ENCODE measurements at places on chromosomes 2 and 18.

DNA sequence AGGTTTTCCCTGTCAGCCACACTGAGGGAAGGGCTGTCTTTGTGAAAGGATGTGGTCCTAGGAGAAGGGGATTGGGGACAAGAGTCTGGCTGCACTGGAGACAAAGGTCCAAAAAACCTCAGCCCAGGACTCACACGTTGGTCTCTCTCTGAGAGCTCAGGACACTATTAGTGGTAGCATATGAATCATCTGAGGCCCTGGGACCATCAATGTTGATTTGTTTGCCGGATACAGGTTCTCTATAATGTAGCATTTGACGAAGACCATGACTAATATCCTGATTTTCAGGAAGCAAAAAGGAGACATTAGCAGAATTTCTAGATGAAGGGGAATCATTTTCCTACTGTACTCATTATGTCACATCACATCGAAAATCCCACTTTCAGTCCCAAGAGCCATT lies 22.2 kb upstream of the DNAH6 start:
- DNase-seq: no peak

DNA sequence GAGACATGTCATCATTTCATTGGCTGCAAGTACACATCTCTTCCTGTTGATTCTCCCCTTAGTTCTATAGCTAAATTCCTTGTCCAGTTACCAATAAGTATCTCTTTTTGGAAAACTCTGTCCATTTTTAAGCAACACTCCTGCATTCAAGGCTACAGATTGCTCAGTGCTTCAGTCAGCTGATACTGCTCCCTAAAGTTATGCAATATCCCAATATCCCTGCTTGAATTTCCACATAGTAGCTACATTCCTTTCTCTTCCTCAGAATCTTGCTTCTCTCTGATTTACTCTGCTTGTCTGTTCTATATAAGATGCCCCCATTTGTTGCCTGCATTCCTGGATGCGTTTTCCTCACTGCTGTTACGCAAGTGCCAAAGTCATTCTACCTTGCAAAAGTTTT lies 109.8 kb downstream of the PARD3B start:
- DNase-seq: no peak

DNA sequence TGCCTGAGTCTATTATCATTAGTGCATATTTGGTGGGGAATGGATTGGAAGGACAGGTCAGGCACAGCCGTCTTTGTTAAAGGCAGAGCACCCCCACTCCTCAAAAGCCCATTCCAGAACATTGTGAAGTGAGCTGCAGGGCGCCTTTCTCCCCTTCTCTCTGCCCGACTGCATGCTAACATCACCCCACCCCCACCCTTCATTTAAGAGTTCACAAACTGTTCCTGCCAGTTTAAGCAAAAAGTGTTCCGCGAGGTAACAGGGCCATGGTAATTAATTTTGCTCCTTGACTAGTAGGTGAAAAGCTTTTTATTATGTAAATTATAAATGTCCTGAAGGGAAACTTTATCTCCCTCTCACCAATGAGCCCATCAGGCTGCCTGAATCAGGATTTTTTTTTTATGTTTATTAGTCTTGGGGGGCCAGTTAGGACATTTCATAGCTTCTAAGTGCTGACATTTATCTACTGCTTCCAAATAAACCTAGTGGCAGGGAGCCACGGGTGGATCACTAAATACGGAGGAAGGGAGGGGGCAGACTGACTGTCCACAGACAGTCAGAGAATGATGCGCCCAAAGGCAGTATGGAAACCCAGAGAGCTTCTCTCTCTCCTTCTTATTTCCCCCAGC lies 99.4 kb downstream of the FTCDNL1 start:
- no peak for DNase-seq

DNA sequence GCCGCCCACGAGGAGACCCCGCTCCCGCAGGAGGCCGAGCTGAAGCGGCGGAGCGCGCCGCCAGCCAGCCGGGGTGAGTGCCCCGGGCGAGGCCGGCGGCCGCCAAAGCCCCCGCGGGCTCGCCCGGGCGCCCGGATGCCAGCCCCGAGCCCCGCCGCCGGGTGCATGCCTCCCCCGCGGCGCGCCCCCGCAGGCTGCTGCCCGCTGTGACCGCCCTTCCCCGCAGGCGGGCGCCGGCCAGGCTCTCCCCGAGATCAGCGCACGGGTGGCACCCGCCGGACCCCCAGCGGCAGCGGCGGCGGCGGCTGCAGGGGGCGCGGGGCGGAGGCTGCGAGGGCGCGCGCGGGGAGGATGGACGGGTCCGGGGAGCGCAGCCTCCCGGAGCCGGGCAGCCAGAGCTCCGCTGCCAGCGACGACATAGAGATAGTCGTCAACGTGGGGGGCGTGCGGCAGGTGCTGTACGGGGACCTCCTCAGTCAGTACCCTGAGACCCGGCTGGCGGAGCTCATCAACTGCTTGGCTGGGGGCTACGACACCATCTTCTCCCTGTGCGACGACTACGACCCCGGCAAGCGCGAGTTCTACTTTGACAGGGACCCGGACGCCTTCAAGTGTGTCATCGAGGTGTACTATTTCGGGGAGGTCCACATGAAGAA lies 470 bp downstream of the KCNF1 start:
- no peak for DNase-seq

DNA sequence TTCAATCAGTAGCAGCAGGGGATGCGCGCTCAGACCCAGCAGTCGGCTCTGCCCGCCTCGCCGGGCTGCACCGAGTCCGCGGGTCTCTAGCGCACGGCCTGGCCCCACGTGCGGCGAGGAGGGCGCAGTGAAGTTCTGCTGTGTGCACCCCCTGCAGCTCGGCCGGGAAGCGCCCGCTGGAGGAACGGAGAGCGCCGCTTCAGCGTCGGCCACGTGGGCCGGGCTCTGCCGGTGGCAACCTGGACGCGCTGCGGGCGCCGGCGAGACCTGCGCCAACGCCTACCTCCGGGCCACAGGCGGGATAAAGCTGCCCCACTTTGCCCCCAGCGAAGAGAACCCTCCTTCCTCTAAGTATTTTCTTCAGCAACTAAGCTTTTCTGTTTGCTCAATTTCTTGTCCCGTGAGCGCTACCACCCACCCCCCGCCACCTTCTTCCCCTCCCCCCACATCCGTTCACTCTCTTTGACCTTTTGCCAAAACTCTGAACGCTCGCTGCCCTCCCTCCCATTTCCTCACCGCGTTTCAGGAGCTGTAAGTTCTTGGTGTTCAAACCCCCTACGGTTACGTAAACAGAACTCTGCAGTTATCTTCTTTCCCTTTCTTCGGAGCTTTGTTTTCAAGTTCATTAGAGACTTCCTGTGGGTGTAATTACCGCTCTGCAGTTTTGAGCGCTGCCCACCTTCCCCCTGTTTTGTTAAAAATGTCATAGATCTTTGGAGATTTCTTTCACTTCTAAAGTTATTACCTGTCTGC lies 42.6 kb upstream of the EDAR start:
- peak; percentile 24 for DNase-seq

GRCh38 chr2:202610380-202610779 lies 24.4 kb upstream of the FAM117B start:
- DNase-seq: no peak

DNA sequence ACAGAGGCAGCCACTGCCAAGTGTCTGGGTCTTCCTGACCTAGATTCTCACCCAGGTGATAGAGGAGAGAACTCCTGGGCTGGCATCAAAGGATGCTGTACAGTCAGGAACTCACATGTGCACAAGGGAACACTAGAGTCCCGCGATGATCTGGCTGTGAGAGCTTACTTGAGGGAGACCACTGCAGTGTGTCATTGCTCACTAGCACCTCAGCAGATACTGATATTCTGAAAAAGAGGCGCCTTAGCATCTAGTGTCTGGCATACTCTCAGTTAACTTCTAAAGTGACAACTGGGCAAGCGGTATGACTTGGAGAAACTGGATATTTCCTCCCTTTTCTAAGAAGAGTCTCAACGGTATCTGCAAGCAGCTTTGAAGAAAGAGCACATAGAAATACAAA lies 189.9 kb downstream of the CMPK2 start:
- no peak for DNase-seq

GRCh38 chr2:74530239-74531187 lies 780 bp downstream of the HTRA2 start:
- DNase-seq: no peak

DNA sequence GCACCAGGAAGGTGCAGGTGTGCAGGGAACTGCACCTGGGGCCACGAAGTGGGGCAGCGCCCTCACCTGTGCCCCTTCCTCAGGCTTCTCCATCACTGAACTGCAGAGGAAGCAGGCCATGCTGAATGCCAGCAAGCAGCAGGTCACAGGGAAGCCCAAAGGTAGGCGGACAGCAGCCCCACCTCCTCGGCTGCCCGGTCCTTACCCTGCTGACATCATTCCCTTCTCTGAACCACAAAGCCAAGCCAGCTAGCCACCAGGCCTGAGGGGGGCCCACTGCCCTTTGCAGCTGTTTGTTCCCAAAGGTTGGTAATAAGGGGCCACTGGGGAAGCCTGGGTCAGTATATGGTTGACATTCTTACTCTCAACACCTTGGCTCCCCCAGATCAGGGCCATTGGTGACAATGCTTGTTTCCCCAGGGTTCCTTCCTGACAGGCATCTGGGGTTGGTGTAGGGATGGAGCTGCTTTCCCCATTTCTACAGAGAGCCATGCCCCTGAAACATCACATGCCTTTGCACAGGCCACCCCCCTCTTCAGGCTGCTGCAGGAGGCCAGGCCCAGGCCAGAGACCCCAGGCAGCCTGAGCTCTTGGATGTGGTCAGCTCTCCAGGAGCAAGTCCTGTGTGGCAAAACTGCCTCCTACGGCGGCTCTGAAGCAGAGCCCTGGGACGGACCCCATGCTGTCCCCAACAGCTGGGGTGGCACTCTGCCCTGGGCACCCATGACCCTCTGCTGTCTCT lies 47.8 kb downstream of the FAM168B start:
- DNase-seq: no peak

- DNase-seq: no peak
These were observed 179.0 kb downstream of the TWIST2 start for GRCh38 chr2:239026711-239027361.

DNA sequence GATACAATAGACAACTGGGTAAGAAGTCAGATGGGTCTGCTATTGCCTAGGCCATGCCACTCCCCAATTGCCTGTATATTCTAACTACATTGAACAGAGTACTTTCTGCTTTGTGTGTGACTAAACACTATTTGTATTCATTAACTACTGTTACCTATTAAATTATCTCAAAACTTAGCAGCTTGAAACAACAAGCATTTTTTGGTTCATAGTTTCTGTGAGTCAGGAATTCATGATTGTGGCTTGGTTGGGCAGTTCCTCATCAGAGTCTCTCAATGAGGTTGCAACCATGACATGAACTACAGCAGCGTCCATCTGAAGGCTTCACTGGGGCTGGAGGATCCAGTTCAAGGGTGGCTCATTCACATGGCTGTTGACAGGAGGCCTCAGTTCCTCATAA lies 205.7 kb downstream of the EN1 start:
- no peak for DNase-seq

DNA sequence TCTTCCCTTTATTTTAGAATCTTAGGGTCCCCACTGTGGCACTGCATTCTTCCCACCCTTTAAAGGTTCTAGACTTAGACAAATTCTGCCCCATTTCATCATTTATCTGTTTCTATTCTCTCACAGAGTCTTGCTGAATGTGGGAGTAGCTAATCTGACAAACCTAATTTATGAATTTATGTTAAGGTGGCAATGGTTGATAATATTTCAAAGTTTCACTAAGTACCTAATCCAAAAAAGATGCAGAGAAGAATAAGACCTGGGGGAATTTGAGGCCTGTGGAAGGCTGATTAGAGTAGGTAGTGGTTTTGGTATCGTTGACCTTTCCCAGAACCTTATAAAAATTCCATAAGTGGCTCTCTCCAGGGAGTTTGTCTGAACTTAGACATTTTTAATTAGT lies 18.0 kb downstream of the KCNE4 start:
- no peak for DNase-seq

DNA sequence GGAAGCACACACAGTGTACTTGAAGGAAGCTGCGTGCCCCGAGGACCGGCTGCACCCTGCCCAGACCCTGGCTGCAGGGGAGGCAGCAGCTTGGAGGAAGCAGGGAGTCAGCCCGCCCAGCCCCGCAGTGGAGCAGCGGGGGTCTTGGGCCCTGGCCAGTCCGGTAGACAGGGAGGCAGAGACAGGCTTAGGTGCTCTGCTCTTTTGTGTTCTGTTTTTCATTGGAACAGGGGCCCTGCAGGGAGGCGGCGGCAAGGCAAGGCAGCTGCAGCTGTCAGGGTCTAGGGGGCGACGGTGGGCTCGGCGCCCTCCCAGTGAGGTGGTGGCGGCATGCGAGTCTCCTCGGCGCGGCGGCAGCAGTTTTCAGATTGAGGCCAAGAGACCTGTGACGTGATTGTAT lies 53.3 kb upstream of the TFCP2L1 start:
- DNase-seq: no peak

- no peak for DNase-seq
These were observed 32.3 kb downstream of the PLB1 start for GRCh38 chr2:28528206-28528605.

DNA sequence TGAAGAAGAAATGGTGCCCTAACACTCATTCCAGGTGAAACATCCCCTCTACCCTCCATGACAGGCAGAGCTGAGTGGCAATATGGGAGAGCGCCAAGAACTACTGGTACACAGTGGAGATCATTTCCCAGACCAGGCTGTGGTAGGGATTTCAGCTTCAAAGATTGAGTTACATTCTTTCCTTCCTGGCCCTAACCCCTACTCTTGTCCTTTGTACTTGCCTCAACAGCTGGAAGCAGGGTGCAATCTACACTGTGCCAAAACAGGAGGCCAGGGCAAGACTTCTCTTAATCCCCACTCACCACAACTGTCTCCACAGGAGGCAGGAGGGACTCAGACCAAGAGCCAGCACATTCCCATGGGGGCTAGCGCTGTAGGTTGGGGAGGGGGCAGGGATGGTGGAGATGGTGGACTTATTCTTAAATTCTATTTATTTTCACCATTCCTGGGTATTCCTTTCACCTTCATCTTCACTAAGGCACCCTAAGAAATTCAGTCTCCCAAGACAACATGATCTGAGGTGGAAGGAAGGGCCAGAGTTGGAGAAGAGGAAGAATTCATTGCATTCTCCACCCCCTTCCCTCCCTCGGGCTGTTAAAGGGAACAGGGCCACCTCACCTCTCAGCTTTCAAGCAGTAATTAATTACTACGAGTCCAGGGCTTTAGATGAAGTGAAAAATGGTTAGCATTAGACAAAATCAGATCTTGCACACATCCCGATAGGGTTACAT lies 65.9 kb downstream of the AAK1 start:
- no peak for DNase-seq

DNA sequence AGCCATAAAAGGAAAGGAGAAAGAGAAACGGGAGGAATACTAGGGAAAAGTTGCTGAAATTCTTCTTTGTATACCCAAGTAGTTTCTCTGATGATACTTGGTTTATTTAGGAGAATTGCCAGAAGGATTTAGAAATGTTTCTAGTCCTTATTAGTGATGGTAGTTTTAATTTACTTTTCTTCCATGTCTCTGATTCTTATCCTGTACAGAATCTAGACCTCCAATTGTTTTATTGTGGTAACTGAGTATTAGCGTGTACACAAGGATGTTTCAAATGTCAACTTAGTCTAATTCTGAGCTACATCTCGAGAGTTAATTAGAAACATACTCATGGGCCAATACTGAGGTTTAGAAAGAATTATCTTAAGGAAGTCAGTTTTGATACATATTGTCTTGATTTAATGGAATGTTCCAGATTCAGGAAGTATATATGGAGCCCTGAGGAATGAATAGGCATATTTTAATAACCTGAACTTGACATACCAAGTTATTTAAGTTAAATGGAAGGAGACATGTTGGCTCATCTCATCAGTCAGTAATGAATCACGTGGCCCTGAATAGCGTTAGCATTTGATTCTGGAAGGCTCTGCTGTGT lies 219.6 kb downstream of the LTBP1 start:
- DNase-seq: no peak
